Activated gamma-delta T cell treated with anti-CD3 and anti-CD28 coated beads, Interleukin-2, amount 50 U/mL, for 16 hours (primary cell): ENCODE measurements at places on chromosomes 7 and 10.

- DNase-seq = no peak
Observed at GRCh38 chr10:79473496-79474095, 28.2 kb upstream of the ZCCHC24 start.

GRCh38 chr10:95421782-95422181 lies 131.0 kb upstream of the PDLIM1 start:
- no peak for DNase-seq

DNA sequence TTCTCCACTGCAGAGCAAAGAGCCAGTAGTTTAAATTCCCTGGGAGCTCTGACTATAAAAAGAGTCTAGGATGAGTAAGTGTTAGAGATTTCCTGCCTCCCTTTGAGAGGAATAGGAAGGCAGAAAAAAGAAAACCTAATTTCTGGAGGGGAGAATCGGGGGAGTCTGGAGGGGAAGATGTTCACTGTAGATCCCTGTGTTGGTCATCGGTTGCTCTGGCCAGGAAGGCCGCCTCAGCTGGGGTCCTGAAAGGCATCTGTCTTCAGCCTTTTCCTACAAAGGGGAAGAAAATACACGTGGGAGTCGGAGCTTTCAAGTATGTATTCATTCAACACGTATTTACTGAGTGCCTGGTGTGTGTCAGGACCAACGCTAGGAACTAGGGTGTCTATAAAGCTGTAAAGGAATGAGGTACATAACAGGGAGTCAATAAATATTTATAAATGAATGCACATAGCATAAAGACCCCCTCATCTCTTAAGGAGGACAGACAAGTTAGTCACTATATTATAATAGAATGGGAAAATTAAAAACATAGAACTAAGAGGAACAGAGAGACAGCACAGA lies 101.1 kb downstream of the ICA1 start:
- DNase-seq = no peak

DNA sequence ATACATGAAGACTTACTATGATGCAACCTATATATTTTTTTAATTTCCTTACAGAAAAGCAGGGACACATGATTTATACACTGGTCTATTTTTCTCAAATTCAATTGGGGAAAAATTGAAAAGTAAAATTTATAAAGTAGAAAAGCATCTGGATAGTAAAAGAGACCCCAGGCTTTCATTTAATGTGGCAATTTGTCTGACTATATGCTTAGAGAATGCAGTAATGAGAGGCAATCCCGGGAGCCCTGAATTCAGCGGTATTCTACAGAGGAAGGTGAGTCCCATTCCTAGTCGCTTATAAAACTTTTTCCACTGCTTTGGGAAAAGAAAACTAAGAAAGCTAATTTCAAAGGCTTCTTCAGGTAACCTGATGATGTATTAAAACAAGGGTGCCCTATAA lies 167.1 kb downstream of the SEMA3D start:
- DNase-seq = no peak

DNA sequence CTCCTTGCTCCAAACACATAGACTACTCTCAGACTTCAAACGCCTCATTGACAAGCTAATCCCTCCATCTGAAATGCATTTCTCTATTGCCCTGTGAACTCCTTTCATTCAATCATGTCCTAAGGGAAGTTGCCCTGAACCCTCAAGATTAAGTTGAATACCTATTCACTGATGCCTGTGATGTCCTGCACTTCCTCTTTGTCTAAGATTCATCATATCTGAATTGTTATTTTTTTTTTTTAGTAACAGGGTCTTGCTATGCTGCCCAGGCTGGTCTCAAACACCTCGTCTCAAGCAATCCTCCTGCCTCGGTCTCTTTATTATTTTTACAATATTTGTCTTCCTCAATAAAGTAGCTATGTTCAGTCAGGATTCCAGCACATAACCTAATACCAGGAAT lies 3.2 kb downstream of the PSMA2 start:
- DNase-seq = no peak

- no peak for DNase-seq
Observed at GRCh38 chr10:55627501-55628051, 733.5 kb downstream of the ZWINT start.

GRCh38 chr10:86344281-86344680 lies 22.3 kb downstream of the GRID1 start:
- no peak for DNase-seq

GRCh38 chr10:74585231-74586087 lies 240.9 kb upstream of the KAT6B start:
- DNase-seq = peak; percentile 1

DNA sequence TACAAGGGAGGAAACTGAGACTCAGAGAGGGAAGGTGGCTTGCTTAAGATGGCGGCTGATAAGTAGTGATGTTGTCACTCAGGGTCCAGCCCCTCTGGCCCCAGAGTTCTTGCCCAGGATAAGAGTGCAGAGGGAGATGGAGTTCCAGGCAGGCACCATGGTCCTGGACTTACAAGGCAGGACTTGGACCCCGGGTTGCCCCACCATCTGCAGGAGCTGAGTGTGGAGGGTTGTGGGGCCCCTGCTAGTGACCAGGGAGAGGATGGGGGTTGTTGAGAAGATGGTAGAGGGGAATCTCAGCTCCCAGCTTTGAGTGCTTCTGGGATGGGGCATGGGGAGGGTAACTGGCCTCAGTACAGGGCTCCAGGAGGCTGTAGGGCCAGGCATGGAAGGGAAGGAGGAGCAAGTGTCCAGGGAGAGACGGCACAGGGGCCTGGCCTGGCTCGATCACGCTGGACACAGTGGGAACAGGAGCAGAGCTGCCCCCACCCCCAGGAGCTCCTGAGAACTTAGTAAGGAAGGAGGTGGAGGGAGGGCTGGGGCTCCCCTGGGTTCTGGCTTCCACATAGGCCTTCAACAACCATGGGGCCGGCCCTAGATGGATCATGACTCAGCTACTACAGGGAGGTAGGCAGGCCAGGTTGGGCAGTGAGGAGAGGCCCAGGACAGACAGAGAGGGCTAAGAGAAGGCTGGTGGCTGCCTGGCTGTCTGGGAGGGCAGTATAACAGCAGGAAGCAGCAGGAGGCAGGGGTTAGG lies 28.2 kb downstream of the PPIF start:
- DNase-seq = no peak

DNA sequence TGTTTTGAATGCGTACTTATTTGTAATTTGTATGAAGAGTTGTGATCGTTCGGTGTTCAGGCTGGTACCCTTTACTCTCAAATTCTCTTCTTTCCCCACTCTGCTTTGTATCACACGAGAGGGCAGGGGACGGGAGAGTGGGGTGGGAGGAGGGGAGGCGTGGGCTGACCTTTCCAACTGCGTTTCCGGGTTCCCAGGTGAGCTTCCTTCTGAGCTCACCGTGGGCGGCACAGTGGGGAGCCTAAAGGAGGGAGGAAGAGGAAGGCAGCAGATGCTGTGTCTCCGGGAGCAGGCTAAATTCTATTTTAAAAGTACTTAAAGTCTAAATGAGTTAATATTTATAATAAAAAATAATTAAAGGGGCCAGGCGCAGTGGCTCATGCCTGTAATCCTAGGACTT lies 7.4 kb upstream of the XRCC2 start:
- DNase-seq = no peak

DNA sequence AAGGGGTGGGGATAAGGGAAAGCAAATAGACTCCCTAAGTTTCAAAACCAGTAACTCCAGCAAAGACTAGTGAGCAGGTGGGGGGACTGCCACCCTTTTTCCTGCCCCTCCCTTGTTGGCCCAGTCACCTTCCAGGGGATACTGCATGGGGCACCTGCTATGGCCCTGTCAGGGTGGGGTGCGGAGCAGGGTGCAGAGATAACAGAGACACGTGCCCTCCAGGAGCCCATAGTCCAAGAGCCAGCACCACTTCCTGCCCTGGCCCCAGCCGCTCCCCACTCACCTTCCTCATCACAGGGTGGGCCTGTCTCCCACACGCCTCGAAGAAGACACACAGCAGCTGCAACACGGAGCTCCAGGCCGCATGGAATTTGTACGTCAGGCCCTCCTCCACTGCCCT lies 20.6 kb downstream of the RRP12 start:
- DNase-seq = no peak

GRCh38 chr7:138158739-138159528 lies 82.7 kb downstream of the AKR1D1 start:
- no peak for DNase-seq

DNA sequence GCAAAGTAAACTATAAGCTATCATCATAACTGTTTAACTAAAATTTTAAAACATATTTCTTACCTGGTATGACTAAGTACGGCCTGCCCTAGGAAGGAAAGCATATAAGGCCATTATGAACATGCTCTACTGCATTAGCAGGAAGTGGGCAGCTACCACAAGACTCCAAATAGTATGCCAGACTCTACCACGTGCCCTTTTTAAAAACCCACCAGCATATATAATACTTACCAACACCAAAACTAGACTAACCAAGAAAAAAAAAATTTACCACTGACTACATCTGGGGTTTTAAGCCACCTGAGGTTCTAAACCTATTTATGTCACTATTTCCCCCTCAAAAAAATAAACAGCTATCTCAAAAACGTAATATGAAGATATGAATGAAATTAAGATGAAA lies 30.1 kb downstream of the NUDCD3 start:
- DNase-seq = peak; percentile 49

DNA sequence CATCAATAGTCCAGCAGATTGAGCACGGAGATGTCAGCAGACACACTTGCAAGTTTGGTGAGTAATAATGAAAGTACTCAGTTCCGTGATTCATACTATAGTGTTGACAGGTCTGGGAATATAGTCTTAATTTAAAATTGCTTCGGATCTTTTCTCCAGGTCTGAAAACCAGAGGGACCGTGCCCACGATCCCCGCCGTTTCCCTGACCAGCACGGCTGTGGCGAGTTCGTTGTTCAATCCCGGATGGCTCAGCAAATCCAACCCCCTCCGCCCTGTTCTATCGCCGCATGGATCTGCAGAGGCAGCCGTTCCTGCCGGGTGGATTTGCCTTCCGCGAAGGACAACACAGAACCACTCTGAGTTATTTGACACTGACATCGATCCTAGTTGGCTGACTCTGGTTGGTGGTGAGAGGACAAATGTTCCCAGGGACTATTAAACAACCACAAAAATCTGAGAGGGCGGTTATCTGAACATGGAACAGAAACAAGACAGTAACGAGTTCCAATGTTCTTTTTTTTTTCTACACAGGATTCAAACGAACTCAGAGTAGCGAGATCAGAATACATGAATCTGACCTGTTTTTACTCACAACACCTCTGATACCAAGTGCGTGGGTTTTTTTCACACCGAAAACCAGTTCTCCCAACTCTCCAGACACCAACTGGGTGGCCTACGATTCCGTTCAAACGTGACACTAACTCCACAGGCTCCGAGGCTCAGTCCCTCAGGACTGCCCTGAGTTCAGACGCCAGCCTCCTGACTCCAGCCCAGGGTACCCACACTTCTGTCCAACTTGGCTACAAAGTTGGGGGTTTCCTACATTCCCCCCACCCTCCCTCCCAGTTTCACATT lies 52.7 kb downstream of the RBM17 start:
- DNase-seq = no peak

GRCh38 chr7:65441010-65441409 lies 67.4 kb downstream of the ZNF92 start:
- no peak for DNase-seq

DNA sequence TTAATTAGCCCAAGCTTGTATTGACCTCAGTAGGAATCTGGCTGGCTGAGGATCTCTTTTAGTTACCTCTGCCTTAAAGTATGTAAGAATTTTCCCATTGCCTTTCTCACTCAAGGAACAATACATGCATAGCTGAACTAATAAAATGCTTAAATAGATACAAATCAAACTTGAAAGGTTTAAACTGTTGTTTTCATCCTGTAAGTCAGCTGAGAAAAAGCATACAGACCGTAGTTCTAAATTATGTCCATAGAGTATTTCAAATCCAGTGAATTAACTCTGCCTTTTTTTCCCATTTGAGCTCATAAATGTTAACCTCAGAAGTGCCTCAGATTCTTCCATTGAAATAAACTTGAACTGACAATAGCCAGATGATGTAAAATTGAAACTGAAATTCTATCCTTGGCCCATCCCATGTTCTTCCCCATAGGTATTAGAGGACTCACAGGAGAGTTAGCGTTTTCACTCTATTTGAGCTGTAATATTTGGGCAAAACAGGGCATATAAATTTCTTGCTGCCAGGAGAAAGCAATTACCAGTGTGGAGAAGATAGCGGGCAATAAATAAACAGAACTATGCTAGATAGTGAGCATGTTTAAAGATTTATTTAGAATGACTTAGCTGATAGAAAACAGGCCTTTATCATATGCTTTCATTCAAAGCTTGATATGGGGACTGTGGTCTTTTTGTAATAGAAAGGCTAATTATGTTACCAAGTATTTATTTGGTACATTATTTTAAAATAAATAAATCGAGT lies 163.7 kb downstream of the WNT2 start:
- DNase-seq = no peak

DNA sequence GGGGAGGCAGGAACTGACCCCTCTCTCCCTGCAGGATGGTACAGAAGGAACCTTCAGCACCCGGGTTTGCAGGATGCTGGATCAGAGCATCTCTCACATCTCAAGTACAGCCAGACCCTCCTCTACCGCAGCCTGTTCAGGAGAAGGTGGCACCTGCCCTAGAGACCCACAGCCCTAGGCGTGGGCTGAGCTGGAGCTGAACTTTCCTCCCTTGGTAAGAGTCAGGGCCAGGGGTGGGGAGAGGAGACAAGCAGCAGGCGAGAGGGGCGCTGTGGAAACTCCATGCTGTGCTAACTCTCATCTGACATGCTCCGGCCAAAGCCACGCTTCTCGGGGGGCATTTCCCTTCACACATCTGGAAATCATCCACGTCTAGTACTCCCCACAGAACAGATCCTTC lies 154.4 kb downstream of the DIP2C start:
- DNase-seq = no peak

DNA sequence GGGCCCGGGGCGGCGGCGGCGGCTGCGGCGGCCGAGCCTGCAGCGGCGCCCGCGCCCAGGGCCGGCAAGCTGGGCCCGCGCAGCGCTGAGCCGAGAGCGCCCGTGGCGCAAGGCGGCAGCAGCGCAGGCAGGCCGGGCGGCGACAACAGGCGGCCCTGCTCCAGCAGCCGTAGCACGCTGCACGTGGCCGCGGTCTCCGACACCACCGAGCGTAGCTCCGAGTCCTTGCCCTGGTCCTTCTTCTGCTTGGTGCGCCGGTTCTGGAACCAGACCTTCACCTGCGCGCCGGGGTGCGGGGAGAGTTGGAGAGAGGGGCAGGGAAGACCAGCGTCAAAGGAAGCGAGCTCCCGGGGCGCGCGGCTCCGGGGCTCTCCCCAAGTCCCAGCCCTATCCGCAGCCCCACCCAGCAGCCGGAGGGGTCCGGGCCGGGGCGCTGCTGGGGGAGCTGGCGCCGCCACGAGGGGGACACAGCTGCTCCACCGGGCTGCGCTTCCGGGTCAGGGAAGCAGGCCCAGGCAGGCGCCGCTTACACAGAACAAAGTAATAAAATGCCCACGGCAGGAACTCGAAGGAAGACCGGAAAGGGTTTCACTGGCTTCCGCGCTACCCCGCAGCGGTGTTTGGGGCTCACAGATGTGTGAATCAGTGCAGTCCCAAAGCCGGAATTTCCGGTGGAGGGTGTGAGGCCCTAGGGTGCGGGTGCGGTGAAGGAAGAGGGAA lies 3.6 kb downstream of the VAX1 start:
- DNase-seq = no peak

DNA sequence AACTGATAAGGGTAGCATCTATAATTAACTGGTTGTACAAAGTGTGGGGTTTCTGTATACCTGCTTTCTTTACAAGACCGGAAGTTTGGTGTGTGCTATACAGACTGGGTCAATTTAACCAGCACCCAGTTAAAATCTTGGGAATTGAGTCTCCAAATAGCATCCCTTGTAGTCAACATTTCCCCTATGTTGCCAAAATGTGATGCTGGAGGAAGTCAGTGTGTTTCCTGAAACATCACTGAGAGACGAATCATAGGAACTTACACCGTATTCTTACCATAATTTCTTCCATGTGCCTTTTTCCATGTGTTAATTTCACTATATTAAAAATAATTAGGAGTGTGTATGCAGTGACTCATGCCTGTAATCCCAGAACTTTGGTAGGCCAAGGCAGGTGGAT lies 1.7 kb downstream of the AKR1C4 start:
- DNase-seq = no peak
